ENCODE measurements at places on chromosomes 13 and 19.

GRCh38 chr13:20193162-20193906, 596 bp upstream of the GJB2 start:
- DNase-seq: no peak

DNA sequence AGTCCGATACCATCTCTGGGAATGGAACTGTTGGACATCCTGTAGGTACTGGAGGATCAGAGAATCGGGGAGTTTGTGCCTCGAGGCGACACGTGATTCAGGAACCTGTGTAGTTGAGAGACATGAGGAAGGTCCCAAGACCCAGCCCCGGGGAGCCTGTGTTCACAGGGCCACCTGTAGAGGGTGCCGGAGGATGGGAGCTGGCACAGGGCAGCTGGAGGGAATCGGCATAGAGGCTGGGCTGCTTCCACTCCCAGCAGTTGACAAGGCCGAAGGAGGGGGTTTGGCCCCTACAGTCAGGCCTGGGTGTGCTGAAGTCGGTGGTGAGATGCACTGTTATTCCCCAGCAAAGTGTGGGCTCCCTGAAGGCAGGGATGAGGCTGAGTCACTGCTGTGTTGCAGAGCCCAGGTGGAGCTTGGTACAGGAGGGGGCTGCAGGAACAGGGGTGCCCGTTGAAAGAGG, 2.5 kb upstream of the ISYNA1 start:
- DNase-seq: no peak

DNA sequence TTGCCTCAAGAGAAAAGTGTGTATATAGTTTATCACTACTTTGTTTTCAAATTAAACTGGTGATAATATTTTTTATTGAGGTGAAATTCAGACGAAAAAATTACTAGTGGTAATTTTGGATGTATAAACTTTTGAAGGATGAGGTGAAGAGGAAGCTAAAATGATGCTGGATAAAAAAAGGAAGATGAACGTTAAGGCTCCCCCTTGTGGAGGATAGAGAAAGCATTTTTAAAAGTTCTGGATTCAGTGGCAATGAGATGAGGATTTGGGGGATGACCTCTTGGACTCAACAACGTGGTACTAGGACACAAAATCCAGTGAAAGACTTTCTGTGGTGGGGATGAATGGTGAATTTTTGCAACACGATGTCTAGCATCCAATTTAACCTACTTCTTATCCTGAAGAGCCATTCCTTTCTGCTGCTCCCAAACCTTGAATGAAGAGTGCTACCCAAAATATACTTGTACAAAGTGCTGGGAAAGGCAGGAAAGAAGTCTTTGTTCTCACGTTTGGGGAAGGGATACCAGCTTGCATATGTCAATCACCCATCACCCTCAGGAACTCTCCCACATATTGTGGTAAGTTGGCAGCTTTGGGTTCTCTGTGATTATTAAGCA, 7.3 kb upstream of the SIGLEC5 start:
- no peak for DNase-seq

DNA sequence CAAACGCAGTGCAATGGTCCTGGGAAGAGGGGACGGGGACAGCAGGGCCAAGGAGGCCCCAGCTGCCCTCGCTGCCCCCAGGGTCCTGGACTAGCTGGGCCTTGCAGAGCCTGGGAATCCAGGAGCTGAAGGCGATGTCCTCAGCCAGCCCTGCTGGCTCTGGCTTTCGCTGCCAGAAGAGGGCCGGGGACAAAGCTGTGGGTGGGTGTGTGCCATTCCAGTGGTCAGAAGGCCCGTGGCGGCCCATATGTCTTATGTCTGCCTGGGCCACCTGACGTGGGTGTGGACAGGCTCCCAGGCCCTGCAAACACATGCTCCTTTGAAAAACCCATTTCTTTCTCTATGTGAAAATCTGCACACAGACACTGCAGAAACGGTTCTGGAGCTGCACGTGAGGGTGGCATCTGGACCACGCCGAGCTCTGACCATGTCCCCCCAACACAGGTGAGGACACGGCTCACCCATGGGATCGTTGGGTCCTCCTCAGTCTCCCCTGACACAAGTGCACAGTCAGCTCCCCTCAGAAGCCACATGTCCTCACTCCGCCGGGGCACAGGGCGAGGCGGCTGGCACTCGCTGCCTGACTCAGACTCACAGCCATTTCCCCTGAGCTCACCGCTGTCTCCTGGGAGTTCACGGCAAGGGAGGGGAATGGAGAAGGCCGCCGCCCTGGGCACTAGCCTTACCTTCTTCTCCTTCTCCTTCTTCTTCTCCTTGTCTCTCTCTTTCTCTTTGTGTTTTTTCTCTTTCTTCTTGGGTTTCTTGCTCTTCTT, 16.9 kb downstream of the IZUMO4 start:
- no peak for DNase-seq

DNA sequence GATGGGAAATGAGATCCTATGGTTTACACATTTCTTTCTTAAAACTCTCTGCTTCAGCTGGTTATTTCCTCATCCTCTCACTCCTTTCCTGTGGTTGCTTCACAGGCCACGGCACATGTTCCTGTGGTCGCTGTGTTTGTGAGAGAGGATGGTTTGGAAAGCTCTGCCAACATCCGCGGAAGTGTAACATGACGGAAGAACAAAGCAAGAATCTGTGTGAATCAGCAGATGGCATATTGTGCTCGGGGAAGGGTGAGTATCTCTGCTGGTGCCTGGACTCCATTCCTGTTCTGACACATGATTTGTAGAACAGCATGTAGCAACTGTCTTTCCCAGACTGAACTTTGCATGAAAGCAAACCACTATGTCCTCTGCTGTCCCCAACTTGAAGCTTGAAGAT, 254.2 kb downstream of the ITGBL1 start:
- DNase-seq: no peak

GRCh38 chr13:45733361-45733760, 31.2 kb downstream of the CBY2 start:
- no peak for DNase-seq

- DNase-seq: no peak
Measured at GRCh38 chr19:18488403-18488723, 33.5 kb downstream of the ELL start.
